ENCODE measurements at places on chromosomes 3 and 15. TPM values are rescaled to one million over a fixed set of nuclear protein-coding genes. Genes with fewer than 3 reads are reported as not detected.

- no peak for DNase-seq
These were observed 96.0 kb downstream of the VPS8 start for GRCh38 chr3:184907681-184908649.

- DNase-seq = no peak
These were observed 112.0 kb downstream of the SOX2 start for GRCh38 chr3:181823716-181824115.

- DNase-seq = no peak
These were observed 37.4 kb upstream of the PCSK6 start for GRCh38 chr15:101526890-101527289.

DNA sequence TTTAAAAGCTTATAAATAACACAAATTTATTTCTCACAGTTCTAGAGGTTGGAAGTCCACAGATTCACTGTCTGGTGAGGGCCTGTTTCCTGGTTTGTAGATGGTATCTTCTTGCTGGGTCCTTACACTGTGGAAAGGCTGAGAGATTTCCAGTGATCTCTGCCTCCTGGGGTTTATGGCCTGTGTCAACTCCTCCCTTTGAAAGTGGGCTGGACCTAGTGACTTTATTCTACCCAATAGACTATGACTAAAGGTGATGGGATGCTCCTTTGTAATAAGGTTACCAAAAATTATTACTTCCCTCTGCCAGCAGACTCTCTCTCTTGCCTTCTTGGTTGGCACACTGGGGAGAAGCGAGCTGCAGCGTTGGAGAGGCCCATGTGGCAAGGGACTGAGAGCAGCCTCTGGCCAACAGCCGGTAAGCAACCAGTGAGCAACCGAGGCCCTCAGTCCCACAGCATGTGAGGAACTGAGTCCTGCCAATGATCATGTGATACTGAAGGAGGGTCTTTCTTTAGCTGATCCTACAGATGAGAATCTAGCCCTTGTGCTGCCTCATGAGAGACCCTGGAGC is 14.0 kb upstream of the COPG1 start:
- DNase-seq = no peak

GRCh38 chr3:186487819-186488218 is 56.4 kb downstream of the CRYGS start:
- peak; percentile 47 for DNase-seq

GRCh38 chr3:64291956-64292355 is 66.7 kb upstream of the PRICKLE2 start:
- no peak for DNase-seq

DNA sequence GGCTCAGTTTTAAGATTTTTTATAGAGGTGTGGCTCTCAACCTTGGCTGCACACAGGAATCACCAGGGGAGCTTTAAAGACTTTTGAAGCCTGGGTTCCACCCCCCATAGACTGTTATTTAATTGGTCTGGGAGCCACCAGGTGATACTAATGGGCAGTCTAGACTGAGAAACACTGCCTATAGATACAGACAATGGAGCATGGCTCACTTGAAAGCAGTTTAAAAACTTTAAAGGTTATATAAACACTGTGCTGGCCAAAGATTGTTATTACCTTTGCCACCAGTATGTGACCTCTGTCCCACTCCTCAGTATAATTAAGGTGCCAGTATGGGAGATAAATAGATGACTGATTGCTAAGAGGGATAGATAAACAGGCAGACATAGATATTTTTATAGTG is 3.8 kb downstream of the GOLIM4 start:
- DNase-seq = no peak

DNA sequence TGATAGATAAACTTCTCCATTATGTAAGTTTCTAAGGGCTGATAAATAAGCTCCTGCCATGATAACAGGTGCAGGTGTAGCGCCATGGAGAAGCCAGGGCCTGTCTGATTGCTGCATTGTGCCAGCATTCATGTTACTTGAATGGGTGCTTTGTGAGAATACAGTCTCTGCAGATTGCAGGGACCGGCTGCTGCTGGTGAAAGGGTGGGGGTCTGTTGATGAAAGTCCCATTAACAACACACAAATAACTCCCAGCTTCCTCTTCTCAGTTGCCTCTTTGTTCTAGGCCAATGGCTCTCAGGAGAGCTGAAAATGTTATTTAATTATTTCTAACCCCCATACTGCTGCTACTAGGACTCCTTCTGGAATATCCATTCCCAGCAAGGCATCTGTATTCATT is 77.2 kb downstream of the RTP4 start:
- DNase-seq = no peak

DNA sequence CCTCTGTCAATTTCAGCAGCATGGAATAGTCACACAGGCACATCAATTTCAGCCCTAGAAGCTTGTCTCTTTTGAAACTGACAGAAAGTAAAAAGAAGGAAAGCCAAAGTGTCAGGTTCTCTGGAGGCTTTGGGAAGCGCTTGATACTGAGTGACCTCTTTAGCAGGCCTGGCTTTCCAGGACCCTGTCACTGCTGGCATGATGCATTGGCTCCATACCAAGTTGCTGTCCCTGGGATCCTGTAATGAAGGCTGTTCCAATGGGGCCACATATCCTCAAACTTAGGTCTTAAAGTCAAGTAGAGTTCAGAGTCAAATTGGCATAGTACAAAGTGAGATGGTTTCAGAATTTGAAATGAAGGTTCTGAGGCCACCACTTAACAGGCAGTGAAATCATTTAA is 640.9 kb downstream of the SQOR start:
- DNase-seq = no peak

GRCh38 chr3:19263606-19264005 is 115.3 kb downstream of the KCNH8 start:
- no peak for DNase-seq

- DNase-seq = no peak
These were observed 35.7 kb upstream of the ZNF770 start for GRCh38 chr15:35023804-35024203.

DNA sequence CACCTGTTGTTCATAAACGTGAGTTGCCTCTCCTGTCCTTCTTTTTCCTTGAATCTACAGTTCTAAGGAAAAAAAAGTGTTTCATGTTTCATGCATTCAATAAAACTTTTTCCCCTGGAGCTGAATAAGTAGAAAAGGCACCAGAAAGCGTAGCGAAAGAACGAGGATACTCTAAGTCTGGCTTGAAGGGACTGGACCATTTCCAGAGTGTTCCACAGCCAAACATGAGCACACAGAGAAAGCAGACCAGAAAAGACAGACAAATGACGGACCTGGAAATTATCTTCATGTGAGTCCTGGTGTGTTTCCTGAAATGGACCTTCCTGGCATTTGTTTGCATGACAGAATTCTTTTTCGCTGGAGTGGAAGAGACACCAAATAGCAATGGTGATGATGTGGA is 204.7 kb downstream of the SV2B start:
- no peak for DNase-seq

GRCh38 chr3:143510601-143511000 is 337.7 kb downstream of the SLC9A9 start:
- no peak for DNase-seq

GRCh38 chr3:72519946-72520604 is 328.2 kb downstream of the SHQ1 start:
- no peak for DNase-seq

GRCh38 chr3:112333002-112333380 is at the start of gene CD200:
Gene CD200 (plus strand): TSS chr3:112333156. CDS start chr3:112333213, 57 bp downstream.
- peak; percentile 69 for DNase-seq

DNA sequence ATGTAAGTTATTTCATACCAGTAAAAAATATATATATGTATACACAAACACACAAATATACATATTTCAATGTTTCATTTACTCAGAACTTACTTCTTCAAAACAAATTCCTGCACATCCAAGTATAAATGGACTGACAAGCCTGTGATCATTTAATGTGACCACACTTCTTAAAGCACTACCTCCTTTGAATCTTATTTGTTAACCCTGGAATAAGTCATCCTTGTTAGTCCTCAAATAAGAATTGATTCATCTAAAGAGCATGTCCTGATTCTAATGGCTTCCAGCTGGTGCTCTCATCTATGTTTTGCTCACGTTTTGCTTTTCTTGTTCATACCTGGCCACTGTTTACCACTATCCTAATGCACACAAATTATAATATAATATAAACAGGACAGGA is 103.9 kb upstream of the UBP1 start:
- no peak for DNase-seq

GRCh38 chr15:55999658-56000057 is 6.2 kb upstream of the NEDD4 start:
- no peak for DNase-seq

DNA sequence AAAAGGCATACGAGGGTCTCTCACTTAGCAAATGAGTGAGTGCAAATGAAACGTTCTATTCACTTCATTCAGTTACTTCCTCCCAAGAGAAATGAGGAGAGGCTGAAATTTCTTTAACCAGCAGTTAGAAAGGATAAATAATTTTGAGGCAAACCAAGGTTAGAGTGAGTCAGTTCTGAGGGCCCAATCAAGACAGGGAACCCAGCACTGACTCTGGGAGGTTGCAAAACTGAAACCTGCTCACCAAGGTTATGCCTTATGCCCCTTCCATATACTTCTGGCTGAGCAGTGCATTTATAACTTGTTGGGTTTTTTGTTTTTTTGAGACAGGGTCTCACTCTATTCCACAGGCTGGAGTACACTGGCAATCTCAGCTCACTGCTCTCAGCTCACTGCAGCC is 4.5 kb upstream of the RPSA start:
- DNase-seq = no peak

DNA sequence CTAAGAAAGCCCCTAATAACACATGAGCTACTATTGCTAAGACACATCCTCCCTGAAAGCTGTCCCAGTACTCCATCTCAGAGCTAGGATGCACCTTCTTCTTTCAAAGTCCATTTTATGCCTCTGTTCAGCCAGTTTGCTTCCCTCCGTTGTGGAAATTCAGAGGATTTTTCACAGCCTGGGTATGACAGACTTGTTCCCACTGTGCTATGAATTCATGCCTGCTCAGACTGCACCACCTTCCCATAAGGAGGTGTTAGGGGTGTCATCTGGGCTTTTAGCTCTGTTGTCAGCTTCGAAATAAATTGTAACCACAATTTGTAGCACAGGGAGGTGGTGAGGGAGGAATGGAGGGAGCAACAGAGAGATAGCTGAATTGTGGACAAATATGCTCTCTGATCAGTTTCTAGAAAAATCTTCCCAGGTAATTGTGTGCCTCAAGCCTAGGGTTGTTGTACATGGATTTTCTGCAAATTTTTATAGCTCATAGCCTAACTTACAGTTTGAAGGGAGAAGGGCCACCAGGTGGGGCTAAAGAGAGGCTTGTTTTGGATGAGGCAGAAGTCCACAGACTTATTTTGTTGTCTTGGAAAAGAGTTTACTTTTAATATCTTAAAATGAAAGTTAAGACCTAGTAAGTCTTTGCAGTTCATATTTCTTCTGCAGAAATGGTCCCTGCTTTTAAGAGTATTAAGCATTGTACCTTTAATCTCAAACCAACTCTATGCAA is 462.0 kb downstream of the PDCD6IP start:
- peak; percentile 60 for DNase-seq

DNA sequence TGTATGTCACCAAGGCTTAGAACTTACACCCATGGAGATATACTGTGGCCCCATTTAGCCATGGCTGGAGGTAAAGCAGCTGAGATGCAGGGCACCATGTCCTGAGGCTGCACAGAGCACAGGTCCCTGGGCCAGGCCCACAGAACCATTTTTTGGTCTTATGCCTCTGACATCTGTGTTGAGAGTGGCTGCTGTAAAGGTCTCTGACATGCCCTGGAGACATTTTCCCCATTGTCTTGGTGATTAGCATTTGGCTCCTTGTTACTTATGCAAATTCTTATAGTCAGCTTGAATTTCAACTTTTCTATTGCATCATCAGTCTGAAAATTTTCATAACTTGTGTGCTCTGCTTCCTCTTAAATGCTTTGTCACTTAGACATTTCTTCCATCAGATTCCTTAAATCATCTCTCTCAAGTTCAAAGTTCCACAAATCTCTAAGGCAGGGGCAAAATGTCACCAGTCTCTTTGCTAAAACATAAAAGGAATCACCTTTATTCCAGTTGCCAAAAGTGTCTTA is 701.3 kb downstream of the EPHA3 start:
- DNase-seq = no peak

GRCh38 chr3:171487382-171487781 is 27.2 kb upstream of the TNIK start:
- no peak for DNase-seq

GRCh38 chr3:120196333-120196732 is 88.7 kb downstream of the GPR156 start:
- DNase-seq = no peak

DNA sequence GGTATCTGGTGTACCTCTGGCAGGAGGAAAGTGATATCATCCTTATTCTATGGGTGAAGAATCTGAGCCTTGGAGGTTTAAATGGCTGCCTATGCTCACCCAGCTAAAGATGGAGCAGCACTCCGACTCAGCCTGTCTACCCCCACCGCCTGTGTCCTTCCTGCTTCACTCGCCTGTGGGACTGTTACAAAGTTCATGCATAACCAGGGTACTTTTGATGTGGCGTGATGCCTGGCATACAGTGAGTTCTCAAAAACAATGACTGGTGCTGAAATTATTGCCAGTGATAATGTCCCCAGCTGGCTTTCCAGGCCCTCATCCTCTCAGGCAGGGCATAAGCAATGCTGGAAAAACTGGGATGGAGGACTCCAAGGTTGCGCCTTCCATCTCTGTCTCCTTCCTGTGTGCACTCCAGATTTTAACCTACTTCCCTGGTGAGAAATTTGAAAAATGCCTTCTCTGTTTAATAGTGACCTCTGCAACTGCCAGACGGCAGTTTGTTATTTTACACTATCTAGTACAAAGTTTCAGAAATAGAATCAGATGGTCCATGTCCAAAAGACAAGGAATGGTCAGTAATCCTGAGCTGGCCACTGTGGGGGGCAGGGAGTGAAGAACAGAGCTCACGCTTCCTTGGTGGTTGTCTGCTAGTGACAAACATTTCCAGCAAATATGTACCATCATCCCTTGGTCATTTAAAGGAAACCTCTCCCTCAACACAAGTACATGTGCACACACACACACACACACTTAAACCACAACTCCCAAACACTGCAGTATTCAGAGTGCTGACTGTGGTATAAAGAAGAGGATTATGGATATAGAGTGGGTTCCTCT is 86.5 kb upstream of the NMNAT3 start:
- DNase-seq = no peak

DNA sequence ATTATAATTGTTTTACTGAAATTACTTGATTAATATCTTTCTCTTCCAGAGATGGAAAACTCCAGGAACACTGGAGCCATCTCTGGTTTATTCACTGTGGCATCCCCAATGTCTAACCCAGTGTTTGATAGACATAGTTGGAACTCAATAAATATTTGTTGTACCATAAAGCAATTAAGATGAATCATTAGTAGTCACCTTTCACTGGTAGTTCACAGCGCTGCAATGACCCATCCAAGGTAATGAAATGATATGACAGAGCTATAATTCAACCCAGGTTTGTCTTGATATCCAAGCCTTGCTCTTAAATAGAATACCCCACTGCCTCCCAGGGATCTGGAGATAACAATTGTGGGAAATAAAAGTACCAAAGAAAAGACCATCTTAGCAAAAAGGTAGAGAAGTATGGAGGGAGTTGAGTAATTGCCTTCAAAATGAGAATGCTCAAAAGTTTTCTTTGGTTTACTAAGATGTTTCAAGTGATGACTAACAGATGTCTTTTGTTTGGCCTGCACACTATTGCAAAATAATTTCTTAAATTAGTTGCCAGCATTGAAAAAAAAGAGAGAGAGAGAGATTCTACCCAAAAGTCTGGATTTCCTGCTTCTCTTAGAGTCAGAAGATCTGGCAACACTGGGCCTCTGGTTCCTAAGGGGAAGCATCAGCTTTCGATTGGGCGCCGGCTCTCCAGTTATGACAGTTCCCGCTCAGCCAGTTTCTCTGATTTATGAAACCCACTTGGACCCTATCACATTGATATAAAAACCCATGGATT is 348.5 kb downstream of the ERC2 start:
- DNase-seq = no peak

Gene HRH1
- polyA plus RNA-seq = 1.4 TPM

Gene ALDH1A2
- polyA plus RNA-seq = 13.7 TPM

Gene TMCO5A
- not detected for polyA plus RNA-seq

Gene GP9
- polyA plus RNA-seq = 0.18 TPM

Gene CPLX3
- not detected for polyA plus RNA-seq
